DMS153 (cell line): ENCODE measurements at places on chromosomes 3 and 15.
A peak's percentile ranks its signal among the peaks of the same experiment; 100 is the strongest.

DNA sequence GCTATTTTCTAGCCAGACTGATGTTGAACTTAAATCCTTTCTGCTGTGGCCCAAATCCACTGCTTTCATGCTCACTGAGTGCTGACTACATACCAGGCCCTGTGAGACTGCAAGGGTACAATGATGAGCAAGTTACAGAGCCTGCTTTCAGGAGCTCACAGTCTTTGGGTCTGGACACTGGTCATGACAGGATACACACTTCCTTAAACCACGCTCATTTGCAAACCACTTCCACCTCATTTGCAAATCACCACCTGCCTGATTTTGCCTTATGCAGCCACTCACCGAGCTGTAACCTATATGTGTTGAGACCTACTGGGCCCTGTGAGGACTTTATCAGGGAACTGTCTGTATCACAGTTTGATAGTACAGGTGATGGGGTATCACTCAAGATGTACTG lies 50.2 kb upstream of the LRRC58 start:
- no peak for DNase-seq

DNA sequence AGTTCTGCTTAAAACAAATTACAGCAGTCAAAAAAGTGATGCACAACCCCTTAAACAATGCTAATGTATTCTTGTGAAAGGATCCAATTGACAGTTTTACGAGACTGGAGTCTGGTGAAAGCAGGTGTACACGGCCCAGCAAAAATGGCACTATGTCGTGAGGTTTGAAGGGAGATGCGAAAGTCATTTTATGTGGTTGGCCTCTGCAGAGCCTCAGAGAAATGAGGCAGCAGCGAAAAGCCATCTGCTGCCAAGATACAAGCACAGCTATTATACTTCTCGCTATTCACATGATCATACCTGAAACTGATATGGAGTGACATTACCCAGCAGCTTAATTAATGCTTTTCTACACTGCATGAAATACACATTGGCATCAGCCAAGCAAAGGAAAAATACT lies 36.4 kb downstream of the MECOM start:
- DNase-seq = peak; percentile 95

GRCh38 chr3:13022348-13023234 lies 50.6 kb downstream of the IQSEC1 start:
- DNase-seq = no peak

GRCh38 chr15:80309769-80310384 lies 57.9 kb upstream of the CTXND1 start:
- no peak for DNase-seq

DNA sequence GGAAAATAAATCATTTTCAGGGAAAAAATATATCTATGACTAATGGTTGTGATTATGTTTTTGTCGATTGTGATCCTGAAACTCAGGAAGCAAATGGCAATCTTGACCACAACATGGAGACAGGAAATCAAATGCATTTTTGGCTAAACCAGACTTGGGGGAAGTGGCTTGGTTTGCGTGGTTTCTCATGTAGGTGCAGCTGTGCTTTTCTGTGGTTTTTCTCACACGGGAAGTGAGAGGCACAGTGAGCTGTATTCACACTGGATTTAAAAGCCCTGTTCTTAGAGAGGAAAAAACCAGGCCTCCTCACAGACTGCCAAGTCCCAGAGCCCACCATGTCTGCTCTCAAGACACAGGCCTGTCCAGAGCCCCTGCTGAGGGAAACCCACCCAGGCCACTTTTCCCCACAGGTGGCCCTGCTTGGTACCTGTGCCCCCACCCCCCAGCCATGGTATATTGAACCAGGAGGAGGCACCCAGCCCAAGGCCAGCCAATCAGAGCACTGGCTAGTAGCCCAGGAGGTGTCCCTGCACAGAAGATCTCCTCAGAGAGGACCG lies 46.1 kb downstream of the BTD start:
- no peak for DNase-seq

GRCh38 chr15:65412556-65412955 lies 10.2 kb downstream of the IGDCC4 start:
- DNase-seq = no peak

GRCh38 chr3:58157700-58158099 lies 53.1 kb downstream of the DNASE1L3 start:
- DNase-seq = no peak
